Thoracic aorta (tissue), 2 donors: ENCODE measurements at places on chromosomes 6 and 20.

- no peak for DNase-seq
Observed at GRCh38 chr20:43386878-43387277, 70.8 kb upstream of the SRSF6 start.

DNA sequence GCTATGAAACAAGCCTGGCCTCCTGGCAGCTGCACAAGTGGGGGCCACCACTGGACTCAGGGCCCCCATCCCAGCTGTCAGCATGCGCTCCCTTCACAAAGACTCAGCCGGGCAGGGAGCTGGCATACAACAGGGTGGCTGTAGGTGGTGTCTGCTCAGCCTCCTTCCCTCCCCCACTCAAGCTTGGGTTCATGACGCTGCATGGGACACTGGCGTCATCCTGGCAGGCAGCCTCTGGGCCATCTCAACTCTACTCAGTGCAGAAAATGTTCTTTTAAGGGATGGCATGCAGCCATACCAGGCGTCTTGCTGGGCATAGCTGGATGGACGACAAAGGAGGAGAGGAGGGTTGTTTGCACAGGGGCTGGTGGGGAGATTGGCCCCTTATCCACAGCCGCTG lies 30.5 kb downstream of the SAYSD1 start:
- DNase-seq: no peak

DNA sequence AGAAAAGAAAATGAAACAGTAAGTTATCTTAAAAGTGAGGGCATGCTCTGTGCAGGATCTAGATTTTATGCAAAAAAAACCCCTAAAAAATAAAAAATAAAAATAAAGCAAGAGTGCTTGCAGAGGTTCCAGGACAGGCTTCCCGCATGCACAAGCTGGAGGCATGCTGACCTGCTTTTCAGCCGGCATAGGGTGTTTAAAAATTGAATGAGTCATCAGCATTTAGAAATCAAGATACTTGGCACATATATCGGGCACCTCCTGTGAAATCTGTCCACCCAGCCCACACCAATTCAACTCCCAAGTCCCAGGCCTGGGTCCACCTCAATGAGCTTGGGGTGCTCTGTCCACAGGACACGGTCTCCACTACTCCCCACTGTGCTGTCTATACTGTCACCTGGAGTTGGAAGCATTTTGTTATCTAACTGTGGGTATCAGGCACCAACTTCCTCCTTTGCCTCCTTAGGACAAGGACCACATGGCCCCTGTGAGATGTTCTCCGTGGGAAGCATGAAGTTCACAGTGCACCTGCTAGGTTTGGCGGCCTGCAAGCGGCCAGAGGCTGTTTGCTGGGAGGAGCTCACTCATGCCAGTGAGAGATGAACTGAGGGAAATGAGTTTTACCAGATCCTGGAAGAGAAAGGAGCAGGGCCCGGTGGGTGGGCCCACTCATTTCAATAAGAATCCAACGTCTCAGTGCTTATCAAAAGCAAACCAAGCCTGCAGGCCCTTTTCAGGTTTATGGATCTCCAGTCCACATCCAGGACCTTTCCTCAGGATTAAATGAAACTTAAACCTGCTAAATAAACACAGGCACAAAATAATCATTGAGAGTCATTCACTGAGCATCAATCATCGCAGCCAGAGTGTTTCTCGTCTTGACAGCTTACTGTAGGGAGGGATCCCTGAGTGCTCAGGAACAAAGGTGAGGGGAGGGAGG lies 121.1 kb downstream of the FOXA2 start:
- no peak for DNase-seq

DNA sequence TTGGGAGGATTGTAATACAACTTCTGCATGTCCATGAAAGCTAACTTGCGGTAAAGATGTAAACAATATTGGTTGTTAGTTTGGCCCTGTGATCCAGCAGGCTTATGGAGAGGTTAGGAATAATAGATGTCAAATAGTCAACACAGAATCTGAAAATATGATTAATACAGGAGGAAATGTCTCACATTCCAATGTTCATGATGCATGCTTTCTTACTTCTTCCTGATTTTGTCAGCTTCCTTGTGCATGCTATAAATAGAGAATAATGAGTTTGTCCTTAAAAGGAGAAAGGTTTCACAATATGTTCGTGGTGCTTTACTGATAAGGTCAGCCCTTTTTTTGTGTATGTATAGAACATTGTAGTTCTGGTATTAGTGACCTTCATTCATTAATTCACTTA lies 136.7 kb downstream of the MMUT start:
- DNase-seq: no peak

DNA sequence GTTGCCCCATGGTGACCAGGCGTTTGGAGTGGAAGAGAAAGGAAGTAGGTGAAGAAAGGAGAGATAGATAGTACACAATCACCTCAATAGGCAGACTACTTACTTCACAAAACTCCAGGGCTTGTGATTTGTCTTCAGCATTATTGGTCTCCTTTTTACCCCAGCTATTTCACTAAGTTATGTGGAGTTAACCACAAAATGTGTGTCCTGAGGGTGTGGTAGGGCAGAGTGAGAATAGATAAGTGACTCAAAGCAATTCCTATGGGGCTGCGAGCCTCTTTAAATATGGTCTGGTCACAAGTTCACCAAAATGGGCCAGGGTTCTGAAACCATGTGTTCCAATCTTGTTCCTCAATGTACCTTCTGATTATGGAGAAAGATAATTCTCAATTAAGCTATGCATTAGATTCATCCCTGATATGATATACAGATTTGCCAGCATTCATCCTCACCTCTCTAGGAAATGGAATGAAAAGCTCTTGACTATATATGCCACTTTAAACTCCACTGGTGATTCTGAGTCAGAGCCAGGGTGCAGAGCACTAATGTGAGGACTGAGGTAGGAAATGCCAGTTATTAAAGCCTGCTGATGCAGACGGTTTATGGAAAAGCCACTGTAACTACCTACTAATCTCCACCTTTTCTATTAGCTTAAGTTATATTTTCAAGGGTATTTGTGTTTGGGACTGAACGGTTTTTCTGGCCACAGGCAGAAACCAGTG lies 310.6 kb upstream of the MANEA start:
- no peak for DNase-seq

GRCh38 chr20:37615340-37616109 lies 78.3 kb upstream of the CTNNBL1 start:
- DNase-seq: no peak
